ENCODE measurements at places on chromosomes 4 and X.

- H3K36me3 ChIP-seq = no peaks in the 10 kb centered on the region
- no peak for DNase-seq
- H3K4me1 ChIP-seq = peaks cover 4% of the 10 kb centered on the region
- no peaks in the 10 kb centered on the region for H3K27me3 ChIP-seq
- H3K4me3 ChIP-seq = no peak overlapping the region
These were observed 6.0 kb upstream of the TIMP1 start for GRCh38 chrX:47576021-47576898.

- no peak overlapping the region for H3K4me3 ChIP-seq
- no peaks in the 10 kb centered on the region for H3K27me3 ChIP-seq
- no peak for DNase-seq
- no peaks in the 10 kb centered on the region for H3K36me3 ChIP-seq
- no peaks in the 10 kb centered on the region for H3K4me1 ChIP-seq
These were observed 198.7 kb downstream of the PDGFRA start for GRCh38 chr4:54427826-54428225.

DNA sequence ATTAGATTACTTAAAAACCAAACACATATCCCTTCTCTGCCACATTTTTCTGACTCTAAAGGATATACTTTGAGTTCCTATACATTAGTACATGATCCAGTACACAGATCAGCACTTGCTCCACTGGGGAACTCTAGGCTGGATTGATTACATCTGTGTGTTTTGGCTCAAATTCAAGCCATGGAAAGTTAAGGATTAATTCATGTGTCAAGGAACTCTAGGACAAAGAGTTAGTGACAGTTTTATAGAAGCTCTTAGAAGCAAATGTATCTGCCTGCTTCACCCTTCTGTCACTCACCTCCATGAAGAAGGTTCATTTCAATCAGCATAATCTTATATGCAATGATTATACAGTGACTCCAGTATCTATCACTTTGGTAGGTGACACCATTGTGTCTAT lies 43.2 kb downstream of the SCFD2 start:
- H3K36me3 ChIP-seq = no peaks in the 10 kb centered on the region
- no peaks in the 10 kb centered on the region for H3K27me3 ChIP-seq
- no peak overlapping the region for H3K27ac ChIP-seq
- DNase-seq = no peak

DNA sequence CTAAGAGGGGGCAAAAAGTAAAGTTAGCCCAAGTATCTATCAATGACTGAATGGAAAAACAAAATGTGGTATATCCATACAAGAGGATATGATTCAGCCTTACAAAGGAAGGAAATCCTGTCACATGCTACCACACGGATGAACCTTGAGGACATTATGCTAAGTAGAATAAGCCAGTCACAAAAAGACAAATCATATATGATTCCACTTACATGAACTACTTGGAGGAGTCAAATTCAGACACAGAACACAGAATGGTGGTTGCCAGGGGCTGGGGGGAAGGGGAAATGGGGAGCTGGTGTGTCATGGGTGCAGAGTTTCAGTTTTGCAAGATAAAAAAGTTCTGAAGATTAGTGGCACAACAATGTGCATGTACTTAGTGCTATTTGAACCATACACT lies 101.8 kb downstream of the SH3KBP1 start:
- peaks cover 45% of the 10 kb centered on the region for H3K4me1 ChIP-seq
- H3K27ac ChIP-seq = no peak overlapping the region
- H3K4me3 ChIP-seq = no peak overlapping the region
- H3K36me3 ChIP-seq = no peaks in the 10 kb centered on the region
- no peaks in the 10 kb centered on the region for H3K27me3 ChIP-seq

DNA sequence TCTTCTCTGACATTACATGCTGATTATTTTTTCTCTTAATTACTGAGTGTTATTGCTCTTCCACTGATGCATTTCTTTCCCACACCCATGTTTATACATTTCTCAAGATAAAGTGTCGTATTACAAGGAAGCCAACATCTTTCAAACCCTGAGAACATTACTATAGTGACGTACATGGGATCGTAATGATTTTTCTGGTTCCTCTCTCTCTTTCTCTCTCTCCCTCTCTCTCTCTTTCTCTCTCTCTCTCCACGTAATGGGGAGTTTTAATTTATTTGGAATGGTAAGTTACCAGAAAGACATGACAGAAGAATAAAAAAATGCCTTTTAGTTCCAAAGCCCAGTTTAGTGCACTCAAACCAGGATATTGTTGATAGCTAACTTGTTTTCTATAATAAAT lies 40.4 kb upstream of the MAPK10 start:
- no peak for DNase-seq
- no peak overlapping the region for H3K4me3 ChIP-seq
- no peaks in the 10 kb centered on the region for H3K27me3 ChIP-seq
- no peaks in the 10 kb centered on the region for H3K36me3 ChIP-seq

- no peaks in the 10 kb centered on the region for H3K36me3 ChIP-seq
- no peak overlapping the region for H3K27ac ChIP-seq
- H3K4me3 ChIP-seq = no peak overlapping the region
- H3K4me1 ChIP-seq = no peaks in the 10 kb centered on the region
These were observed 485.1 kb downstream of the TRIML1 start for GRCh38 chr4:188624370-188624769.

DNA sequence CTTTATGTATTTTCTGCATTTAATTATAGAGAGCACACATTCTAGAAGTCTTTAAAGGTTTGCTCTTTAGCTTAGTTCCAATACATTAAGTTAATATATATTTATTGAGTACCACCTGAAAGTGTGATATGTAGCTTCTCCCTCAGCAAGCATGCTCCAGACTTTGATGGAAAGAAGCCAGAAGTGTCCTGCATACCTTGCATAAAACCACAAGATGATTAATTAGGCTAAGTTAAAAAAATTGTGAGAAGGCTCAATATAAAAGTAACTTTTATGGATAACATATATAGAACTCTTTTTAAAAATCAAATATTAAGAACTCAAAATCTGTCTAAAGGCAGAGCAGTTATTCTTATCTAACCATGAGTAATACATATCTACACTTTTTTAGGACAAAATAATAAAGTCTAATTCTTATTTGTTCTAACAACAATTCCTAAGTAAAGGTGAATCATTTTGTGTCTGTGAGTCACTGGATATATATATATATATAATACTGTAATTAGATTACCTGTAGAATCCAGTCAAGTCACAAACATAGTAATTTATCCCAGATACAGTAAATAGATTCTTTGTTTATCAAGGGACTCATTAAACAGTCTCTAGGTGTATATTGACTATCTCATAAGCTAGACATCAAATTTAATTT lies 51.2 kb downstream of the INTS12 start:
- no peaks in the 10 kb centered on the region for H3K27me3 ChIP-seq
- H3K4me3 ChIP-seq = no peak overlapping the region
- H3K27ac ChIP-seq = no peak overlapping the region
- no peaks in the 10 kb centered on the region for H3K4me1 ChIP-seq
- DNase-seq = no peak

DNA sequence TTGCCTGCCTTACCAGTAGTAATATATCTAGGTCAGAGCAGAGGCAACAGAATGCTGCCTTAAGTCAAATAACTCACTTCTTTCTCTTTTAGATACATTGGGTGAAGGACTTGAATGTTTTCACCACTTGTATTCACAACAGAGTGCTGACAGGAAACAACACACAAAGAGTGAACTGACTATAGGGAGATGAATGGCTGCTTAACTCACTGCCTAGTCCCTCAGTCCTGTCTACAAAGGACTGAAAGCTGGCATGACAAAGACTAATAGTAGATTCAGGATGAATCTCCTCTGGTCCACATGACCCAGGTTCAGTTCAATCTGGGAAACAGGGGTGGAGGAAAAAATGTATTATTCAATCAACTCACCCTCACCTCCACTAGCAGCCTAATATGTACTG lies 134.2 kb downstream of the GALNTL6 start:
- H3K4me1 ChIP-seq = no peaks in the 10 kb centered on the region
- no peaks in the 10 kb centered on the region for H3K36me3 ChIP-seq
- no peak for DNase-seq
- no peak overlapping the region for H3K4me3 ChIP-seq

DNA sequence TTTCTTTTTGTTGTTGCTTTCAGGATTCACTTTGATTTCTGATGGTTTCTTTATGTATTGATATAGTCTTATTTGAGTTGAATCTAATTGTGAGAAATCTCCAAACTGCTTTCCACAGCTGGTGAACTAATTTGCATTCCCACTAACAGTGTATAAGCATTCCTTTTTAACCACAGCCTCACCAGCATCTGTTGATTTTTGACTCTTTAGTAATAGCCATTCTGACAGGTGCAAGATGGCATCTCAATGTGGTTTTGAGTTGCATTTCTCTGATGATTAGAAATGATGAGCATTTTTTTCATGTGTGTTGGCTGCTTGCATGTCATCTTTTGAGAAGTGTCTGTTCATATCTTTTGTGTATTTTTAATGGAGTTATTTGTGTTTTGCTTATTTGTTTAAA lies 1023.1 kb downstream of the SH3BGRL start:
- no peaks in the 10 kb centered on the region for H3K27me3 ChIP-seq
- H3K4me3 ChIP-seq = no peak overlapping the region
- no peaks in the 10 kb centered on the region for H3K4me1 ChIP-seq
- no peaks in the 10 kb centered on the region for H3K36me3 ChIP-seq
